ENCODE measurements at places on chromosomes 7 and 10. TPM values are rescaled to one million over a fixed set of nuclear protein-coding genes. Genes with fewer than 3 reads are reported as not detected.

GRCh38 chr7:157001920-157002818 lies 8.3 kb downstream of the MNX1 start:
- no peak for DNase-seq

DNA sequence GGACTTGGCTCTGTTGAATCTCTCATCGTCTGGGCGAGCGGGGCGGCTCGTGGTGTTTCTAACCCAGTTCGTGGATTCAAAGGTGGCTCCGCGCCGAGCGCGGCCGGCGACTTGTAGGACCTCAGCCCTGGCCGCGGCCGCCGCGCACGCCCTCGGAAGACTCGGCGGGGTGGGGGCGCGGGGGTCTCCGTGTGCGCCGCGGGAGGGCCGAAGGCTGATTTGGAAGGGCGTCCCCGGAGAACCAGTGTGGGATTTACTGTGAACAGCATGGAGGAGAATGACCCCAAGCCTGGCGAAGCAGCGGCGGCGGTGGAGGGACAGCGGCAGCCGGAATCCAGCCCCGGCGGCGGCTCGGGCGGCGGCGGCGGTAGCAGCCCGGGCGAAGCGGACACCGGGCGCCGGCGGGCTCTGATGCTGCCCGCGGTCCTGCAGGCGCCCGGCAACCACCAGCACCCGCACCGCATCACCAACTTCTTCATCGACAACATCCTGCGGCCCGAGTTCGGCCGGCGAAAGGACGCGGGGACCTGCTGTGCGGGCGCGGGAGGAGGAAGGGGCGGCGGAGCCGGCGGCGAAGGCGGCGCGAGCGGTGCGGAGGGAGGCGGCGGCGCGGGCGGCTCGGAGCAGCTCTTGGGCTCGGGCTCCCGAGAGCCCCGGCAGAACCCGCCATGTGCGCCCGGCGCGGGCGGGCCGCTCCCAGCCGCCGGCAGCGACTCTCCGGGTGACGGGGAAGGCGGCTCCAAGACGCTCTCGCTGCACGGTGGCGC lies at the start of gene EN2:
Gene EN2, plus strand, starts transcription at position 19 of the 767 bp plus-strand sequence. Its CDS starts 249 bp downstream, at position 268.
- DNase-seq = no peak

GRCh38 chr7:78345293-78345911 lies 546.8 kb downstream of the PHTF2 start:
- no peak for DNase-seq

- DNase-seq = no peak
Measured at GRCh38 chr7:49638166-49638565, 135.3 kb upstream of the VWC2 start.

- no peak for DNase-seq
Measured at GRCh38 chr10:30985512-30985911, 46.2 kb downstream of the ZNF438 start.

DNA sequence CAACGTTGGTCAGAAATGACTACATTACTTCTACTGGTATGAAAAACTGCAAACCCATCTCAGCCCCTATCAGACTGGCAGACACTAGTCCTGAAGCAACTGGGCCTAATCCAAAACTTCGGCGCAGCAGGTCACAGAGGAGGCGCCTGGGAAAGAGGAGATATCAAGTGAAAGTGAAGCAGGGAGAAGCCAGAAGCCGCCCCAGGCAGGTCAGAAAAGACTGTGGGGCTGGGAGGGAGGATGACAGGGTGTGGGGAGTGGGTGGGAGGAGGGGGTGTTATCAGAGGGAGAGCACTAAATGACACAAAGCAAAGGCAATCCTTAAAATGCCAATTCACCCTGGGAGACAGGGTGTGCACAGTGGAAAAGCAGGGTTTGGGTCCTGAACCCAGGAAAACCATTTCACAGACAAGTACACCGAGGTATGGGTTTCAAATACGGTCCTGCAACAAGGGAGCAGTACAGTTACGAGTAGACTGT lies 731 bp downstream of the CHCHD3 start:
- peak; percentile 4 for DNase-seq

DNA sequence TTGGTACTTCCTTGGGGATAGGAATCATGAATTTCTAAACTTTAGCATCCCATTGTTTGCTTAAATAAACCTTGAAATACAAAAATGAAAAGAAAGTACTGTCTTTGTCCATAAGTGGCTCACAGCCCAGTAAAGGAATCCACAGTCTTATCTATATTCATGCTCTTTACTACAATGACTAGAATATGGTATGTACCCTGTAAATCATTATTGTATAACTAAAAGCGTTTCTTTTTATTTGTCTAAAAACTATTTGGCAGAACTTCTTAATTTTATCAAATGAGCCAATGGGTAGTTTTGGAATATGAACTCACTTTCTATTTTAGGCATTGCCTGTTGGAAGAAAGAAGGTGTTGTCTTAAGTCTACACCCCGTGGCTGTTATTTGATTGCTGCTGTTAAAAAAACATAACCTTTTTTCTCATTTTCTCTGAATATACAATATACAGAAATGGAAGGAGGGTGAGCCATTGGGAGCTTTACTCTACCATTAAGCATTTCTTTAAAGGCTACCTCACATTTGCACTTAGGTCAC lies 12.4 kb upstream of the STRIP2 start:
- DNase-seq = no peak

- no peak for DNase-seq
Measured at GRCh38 chr10:72092987-72093386, 4.6 kb upstream of the SPOCK2 start.

GRCh38 chr10:84540022-84540616 lies 211.7 kb downstream of the CCSER2 start:
- DNase-seq = peak; percentile 3

- no peak for DNase-seq
Measured at GRCh38 chr7:139989366-139990141, 73.2 kb downstream of the PARP12 start.

DNA sequence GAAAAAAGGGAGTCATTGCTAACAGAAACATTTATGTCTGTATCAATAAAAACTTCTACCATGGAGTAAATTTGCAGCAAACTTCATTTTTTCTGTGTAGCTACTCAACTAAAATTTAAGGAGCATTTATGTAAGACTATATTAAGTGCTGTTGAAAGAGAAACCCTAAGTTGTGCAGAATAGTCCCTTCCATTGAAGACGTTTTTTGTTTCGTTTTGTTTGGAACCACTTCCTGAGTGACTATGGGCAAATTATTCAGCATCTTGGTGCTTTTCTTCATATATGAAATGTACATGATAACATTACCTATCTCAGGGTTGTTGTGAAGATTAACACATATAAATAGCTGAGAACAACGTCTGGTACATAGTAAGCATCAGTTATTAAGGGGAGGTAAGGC lies 24.3 kb downstream of the SEM1 start:
- DNase-seq = no peak

GRCh38 chr7:45416846-45417245 lies 157.3 kb upstream of the ADCY1 start:
- no peak for DNase-seq

- DNase-seq = no peak
Measured at GRCh38 chr10:59245686-59246085, 69.2 kb downstream of the PHYHIPL start.

DNA sequence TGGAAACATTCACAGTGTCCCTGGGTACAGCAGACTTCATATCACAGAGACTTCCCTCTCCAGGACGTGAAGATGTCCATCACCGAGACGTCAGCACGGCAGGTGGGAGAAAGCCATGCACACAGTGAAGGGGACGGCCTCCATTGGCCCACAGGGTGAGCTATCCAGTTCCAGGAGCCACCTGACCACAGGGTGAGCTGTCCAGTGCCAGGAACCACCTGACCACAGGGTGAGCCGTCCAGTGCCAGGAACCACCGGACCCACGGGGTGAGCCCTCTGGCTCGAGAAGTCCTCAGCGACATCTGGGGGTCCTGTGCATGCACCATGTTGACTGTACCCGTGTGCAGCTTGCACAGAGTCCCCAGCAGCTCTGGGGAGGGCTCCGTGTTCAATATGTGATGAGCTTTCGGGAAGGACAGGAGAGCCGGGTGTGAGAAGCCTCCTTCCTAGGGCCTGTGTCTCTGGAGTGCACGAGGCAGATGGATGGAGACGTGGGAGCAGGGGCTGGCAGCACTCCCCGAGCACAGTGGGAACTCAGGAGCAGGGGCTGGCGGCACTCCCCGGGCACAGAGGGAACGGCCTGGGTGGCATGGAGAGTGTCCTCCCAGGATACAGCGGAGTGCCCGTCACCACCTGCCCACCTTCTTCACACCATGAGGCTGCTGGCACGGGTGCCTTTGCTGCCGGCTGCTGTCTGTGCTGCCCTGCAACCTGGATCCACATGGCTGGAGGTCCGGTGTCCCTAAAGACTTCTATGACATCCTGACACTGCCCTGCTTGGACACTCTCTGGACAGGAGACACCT lies 616.2 kb downstream of the DNAJB6 start:
- DNase-seq = no peak

DNA sequence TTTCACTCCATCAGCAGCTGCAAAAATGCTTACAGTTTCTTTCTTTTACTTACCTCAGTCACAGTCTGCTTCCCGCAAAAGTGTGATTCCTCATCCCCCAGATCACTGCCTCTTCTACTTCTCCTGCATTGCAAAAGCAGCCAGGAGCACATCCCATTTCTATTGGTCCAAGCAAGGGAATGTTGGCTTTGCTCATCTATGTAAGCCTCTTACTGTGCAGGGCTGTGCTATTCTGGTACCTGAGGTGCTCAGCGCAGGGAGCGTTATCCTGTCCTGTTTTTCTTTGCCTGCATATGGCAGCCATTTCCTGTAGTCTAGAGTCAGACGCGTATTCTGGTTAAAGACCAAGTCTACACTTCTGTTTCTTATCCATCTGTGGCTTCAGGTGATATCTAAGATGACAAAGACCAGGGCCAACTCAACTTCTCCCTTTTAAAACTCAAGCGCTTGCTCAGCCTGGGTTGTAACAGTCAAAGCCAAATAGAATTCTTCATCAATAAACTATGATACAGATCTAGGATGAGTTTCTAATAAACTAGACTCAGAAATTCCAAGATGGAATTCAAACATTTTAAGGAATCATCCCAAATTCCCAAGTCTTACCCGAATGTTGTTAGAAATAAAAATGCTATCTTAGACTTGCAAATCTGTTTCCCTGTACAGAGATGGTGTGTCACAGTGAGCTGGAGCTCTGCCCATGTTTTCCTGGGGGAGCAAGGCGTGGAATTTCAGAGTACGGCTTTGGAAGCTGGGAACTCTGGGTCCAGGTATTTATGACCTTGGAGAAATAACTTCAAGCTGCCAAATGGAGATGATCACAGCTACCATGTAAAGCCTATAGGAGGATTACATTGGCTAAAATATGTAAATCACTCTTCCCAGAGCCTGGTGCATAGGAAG lies 6.1 kb upstream of the RBM17 start:
- no peak for DNase-seq

DNA sequence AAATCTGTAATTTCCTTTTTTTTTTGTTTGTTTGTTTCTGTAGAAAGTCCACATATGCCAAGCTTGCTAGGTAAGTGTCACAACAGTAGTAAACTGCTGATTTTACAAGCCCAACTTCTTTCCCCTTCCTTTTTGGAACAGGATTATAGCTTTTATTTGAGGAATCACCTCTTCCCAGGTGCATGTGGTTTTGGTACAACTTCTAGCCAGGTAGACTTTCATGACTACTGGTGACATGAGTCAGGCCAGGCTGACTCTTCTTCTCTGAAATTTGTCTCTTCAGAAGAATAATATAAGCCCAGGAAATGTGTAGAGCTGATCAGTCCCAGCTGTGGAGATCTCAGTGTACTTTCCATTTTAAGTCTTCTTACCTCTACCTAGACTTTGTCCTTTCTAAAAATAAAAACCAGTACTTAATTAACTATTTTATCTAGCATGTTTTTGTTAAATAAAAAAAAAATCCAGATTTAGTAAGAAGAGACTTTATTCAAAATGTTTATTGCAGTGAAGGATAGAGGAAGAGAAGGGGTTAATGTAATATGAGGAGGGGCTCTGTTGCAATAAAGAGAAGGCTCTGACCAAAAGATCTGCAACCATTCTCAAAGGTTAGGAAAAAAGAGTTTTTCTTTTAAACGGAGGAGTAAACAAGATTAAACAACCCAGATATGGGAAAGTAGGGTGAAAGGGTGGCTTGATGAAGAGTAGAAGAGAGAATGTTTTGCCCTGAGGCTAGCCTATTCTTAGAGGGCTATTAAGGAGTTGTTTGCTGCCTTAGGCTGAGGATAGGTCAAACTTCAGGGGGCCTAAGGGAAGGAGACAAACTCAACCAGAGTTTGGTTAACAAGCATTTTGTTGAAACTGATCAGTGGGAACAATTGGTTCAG lies 664.2 kb downstream of the SORCS1 start:
- no peak for DNase-seq

GRCh38 chr10:110533149-110533548 lies 34.3 kb upstream of the SMC3 start:
- no peak for DNase-seq

Gene TMEM248
- total RNA-seq = 83.5 TPM

Gene LEP
- total RNA-seq = 2.2 TPM

Gene SRI
- total RNA-seq = 50.8 TPM

Gene VAX1
- 0.96 TPM for total RNA-seq

Gene TEX47
- total RNA-seq = 1.2 TPM

Gene MRLN
- 16.9 TPM for total RNA-seq

Gene PIK3AP1
- total RNA-seq = 18.3 TPM

Gene CALML5
- total RNA-seq = not detected

Gene STEAP1
- total RNA-seq = 3.9 TPM

Gene MMP21
- total RNA-seq = not detected
